Progenitor cell of endocrine pancreas (in vitro differentiated cells): ENCODE measurements at places on chromosomes 3 and 15. TPM values are rescaled to one million over a fixed set of nuclear protein-coding genes. Genes with fewer than 3 reads are reported as not detected.

DNA sequence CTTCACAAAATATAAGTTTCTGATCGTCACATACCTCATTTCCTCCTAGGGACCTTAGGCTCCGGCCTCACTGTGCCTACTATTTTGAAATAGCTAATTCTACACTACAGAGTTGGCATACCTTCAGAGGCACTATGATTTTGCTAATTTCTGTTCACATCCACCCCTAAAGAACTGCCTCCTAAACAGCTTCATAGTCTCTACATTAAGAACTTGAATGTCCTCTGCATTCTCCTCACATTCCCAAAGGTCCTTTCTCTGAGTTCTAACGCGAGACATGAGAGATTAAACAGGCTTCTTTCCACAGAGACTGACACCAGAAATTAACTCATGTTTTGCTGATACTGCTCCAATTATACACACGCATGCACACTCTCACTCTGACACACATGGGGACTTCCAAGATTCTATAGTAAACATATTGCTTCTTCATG, 75.5 kb downstream of the DLG1 start:
- no peak for DNase-seq

DNA sequence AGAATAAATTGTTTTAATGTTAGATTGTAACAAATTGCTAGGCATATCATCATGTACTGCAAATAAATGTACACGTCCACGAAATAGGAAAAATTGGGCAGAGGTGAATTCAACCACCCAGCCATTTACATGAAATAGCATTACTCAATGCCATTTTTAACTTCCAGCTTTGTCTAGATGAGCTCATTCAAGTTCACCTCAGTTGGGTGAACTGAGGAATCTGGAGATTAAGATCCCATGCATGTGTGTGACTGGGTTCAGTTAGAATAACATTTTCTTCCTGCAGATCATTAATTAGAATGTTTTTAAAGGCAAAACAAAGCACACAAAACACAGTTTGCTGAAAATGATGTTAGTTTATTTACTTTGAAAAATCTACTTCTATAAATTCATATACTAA, 767.8 kb upstream of the GOLIM4 start:
- DNase-seq: no peak

DNA sequence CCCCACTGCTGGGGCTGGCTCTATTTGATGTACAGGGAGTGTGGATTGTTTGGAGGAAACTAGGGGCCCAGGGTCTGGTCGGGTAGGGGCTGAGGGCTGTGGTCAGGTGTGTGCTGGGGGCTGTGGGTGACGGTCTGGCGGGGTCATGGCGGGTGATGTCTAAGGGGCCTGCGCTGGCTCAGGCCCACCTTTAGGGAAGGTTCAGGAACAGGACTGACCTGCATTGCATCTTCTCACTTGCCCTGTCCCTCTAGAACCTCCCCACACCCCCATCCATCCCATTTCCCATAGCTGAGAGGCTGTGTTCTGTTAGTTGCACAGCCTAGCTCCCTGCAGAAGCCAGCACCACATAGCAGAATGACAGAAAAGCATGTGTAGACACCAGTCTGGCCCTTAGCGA, 39.1 kb downstream of the SCN5A start:
- no peak for DNase-seq

DNA sequence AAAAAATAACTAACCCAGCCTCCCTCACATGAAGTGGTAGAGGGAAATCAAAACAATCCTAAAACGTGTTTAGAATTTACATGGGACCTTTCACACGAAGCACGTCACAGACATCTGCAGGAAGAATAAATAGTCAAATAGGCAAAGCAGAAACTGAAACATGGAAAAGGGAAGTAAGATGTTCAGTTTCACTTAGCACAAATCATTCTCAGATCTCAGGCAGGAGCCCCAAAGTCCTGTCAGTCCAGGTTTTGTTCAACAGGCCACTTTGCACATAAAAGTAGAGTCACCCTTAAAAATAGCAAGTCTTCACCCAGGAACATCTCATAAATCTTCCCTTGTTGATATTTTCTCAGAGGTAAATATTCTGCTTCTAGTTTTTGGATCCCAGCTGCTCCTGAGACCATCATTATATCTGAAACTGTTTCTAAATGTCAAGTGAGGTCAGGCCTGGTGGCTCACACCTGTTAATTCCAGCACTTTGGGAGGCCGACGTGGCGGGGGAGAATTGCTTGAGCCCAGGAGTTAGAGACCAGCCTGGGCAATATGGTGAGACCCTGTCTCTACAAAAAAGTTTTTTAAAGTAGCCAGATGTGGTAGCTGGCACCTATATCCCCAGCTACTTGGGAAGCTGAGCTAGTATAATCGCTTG, 1.9 kb downstream of the RUBCN start:
- no peak for DNase-seq

DNA sequence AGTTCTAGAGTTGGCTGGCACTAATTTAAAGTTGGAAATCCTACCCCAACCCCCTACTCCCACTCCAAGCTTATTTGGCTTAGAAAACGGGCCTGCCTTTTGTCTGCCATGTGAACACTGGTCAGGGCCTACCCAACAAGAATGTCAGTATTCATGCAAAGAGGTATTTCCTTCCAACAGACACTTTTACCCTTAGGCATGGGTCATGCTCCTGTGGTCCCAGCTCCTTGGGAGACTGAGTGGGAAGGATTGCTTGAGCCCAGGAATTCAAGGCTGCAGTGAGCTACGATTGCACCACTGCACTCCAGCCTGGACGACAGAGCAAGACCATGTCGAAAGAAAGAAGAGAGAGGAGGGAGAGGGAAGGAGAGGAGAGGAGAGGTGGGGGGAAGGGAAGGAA, 137.5 kb upstream of the LRTM1 start:
- no peak for DNase-seq

DNA sequence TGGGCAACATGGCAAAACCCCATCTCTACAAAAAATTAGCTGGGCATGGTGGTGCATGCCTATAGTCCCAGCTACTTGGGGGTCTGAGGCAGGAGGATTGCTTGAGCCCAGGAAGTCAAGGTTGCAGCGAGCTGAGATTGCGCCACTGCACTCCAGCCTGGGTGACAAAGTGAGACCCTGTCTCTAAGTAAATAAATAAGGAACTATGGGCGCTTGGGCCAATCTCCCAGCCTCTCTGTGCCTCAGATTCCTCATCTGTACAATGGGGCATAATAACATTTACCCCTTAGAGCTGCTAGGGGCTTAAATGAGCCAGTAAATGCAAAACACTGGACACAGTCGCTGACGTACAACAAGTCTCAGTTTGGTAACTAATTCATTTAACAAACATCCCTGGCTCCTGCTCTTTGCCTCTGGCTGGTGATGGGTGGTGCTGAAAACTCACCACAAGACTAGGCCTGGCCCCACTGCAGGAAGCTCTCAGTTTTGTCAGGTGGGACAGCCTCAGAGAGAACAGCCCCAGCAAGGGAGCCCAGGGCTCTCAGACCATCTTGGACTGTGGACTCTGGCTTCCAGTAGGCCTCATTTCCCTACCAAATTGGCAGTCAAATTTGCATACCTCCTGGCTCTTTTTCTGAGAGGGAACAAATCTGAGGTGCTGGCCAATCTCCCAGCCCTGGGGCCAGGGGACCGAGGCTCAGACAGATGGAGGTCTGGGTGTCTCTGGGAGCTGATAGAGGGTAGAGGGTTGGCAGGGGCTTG, 6.4 kb upstream of the TBC1D2B start:
- no peak for DNase-seq

DNA sequence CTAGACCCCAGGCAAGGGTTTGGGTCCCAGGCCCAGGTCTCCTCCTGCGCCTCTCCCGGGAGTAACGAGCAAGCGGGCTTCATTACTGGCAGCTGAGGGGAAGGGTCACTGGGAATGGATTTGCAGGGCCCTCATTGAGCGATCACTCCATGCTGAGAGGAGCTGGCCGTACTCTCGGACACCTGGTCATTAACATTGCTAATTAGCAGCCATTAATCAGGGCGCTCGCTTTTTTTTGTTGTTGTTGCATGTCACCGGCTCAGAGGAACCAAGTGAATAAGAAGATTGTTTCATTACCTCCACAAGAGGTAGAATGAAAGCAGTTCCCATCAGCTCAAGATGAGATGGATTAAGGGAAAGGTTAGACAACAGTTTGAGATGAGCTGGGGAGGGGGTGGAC, 293.0 kb upstream of the ATP11B start:
- DNase-seq: no peak

- no peak for DNase-seq
Measured at GRCh38 chr3:174162550-174162949, 696.6 kb upstream of the NAALADL2 start.

DNA sequence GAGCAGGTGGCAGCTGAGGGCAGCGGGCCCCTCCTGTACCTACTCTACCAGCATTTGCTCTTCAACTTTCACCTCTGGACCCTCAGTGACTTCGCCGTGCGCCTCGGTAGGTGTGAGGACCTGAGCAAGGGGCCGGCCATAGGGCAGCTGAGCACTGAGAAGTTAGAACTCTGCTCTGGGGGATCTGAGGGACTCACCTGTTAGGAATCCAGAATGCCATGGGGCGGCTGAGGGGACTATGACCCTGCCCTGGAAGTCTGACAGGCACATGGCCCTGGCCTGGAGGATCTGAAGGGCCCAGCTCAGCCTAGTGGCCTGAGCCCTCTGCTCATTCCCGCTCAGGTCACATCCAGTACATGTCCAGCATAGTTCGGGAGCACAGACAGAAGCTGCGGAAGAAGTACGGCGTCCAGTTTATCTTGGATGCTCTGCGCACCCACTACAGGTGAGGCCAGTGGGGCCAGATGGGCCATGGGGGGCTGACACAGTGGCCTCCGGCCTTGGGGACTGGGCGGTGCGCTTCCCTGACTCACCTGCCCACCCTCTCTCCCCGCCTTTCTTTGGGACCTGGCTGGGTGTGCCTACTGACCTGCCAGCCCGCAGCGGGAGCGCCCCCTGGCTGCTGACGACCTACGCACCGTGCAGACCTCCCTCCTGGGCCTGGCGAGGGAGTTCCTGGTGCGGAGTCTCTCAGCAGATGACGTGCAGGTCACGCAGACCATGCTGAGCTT, 18.8 kb downstream of the NBEAL2 start:
- DNase-seq: peak; percentile 76

DNA sequence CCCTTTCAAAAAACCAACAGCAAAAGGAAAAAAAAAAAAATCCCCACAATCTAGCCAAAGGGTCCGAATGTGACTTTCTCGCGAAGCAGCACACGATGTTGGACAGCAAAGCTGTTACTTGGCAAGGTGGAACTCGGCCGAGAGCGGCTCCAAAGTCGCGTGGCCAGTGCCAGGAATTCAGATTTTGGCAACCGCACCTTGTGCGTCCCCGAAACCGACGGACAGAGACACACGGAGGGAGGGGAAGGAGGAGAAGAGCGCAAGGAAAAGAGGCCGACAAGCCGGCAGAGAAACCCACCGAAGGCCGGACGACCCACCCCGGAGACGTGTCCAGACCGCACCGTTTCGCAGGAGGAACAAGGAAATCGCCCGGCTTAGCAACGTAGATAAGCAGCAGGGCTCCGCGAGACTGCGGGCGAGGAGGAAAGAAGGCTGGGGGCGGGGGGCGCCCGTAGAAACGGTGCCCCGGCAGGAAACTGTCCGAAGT, 517.3 kb downstream of the MECOM start:
- peak; percentile 29 for DNase-seq

- no peak for DNase-seq
Measured at GRCh38 chr3:43247561-43248184, 38.7 kb upstream of the SNRK start.

- DNase-seq: no peak
Measured at GRCh38 chr15:41285285-41285684, 47.1 kb downstream of the OIP5 start.

- no peak for DNase-seq
Measured at GRCh38 chr3:33146791-33147445, 33.1 kb downstream of the CRTAP start.

GRCh38 chr3:52321481-52321880, 5.4 kb downstream of the DNAH1 start:
- no peak for DNase-seq

GRCh38 chr3:195263193-195263924, 7.6 kb downstream of the XXYLT1 start:
- DNase-seq: no peak

Gene CRABP1
- 1.1 and 2.8 TPM in 2 replicates for total RNA-seq

Gene LDHAL6B
- not detected in 2 replicates for total RNA-seq

Gene OXNAD1
- 17.6 and 18.5 TPM in 2 replicates for total RNA-seq

Gene COL6A5
- not detected in 2 replicates for total RNA-seq
